ENCODE measurements at places on chromosomes 2 and 18.

DNA sequence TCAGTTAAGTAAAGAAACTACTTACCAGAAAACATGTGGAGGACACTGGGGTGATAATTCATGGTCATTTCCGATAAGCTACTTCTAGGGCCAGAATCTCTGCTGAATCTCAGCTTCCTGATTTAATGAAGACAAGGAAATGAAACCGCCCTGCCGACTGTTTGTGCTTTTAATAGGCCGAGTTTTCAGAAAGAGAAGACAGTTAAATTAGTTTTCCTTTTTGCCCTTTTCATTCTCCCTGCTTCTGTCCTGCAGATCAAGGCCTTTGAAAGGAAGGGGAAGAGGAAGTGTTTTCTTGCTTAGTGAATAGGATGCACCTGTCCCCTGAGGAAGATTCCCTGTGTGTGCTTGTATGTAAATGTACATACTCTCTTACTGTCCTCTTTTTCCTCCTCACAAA, 126.6 kb downstream of the SH3RF3 start:
- DNase-seq, result no peak

GRCh38 chr2:171383134-171383533, 50.7 kb downstream of the METTL8 start:
- DNase-seq, result no peak

DNA sequence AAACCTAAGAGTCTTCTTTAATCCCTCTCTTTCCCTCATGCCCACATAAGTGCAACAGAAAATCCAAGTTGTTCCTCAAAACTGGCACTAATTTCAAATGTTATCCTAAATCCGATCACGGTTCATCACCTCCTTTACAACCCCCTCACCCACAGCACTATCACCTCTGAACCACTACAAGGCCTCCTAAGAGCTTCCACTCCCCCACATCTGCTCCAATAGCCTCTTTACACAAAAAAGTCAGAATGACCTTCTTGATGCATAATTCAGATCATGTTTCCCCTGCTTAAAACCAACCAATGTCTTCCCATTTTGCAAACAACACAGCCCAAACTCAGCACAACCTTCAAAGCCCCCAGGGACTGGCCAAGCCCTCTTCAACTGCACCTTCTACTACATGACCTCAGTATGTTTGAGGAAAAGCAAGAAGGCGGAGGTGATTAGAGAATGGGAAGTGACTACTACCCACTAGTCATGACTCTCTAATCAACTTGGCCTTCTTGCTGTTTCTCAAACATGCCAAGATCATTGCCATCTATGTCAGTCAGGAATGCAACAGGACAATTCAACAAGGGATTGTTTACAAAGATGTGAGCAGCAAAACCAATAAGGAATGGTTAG, 34.6 kb upstream of the GCC2 start:
- DNase-seq, result no peak

- DNase-seq, result no peak
These were observed 96.3 kb upstream of the RASGRP3 start for GRCh38 chr2:33380001-33380609.

DNA sequence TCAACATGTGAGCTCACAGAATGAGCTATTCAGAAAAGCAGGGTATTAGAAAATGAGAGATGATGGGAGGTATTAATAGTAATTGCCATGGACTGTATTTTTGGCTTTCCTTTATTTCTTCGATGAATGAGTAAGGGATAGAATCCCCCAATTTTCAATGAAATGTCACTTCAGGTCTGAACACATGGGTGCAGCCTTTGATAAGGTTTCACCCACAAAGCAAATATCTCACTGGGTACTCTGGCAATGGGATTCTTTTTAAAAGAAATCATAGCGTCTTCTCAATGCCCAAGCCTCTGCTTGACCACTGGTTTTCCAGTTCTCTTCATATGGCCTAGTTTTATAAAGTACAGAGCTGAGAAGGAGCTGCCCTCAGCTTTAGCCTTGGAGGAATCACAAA, 610.5 kb upstream of the FANCL start:
- no peak for DNase-seq

Measured in activated effector memory CD4-positive, alpha-beta T cell treated with Interleukin-2 at 50 U/mL for 16 hours (primary cell).